ENCODE measurements at places on chromosomes 13 and 19. TPM values are rescaled to one million over a fixed set of nuclear protein-coding genes. Genes with fewer than 3 reads are reported as not detected.

GRCh38 chr13:60753641-60754040 lies 356.6 kb downstream of the TDRD3 start:
- DNase-seq, result no peak
- H3K27me3 ChIP-seq, result no peaks in the 10 kb centered on the region
- no peak overlapping the region for H3K4me3 ChIP-seq
- no peaks in the 10 kb centered on the region for H3K36me3 ChIP-seq

DNA sequence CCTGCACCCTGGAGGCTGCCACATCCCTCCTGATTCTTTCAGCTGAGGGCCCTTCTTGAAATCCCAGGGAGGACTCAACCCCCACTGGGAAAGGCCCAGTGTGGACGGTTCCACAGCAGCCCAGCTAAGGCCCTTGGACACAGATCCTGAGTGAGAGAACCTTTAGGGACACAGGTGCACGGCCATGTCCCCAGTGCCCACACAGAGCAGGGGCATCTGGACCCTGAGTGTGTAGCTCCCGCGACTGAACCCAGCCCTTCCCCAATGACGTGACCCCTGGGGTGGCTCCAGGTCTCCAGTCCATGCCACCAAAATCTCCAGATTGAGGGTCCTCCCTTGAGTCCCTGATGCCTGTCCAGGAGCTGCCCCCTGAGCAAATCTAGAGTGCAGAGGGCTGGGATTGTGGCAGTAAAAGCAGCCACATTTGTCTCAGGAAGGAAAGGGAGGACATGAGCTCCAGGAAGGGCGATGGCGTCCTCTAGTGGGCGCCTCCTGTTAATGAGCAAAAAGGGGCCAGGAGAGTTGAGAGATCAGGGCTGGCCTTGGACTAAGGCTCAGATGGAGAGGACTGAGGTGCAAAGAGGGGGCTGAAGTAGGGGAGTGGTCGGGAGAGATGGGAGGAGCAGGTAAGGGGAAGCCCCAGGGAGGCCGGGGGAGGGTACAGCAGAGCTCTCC lies 6.9 kb upstream of the CEACAM5 start:
- H3K36me3 ChIP-seq, result no peaks in the 10 kb centered on the region
- H3K4me1 ChIP-seq, result peaks cover 3% of the 10 kb centered on the region
- H3K27ac ChIP-seq, result no peak overlapping the region
- peak; percentile 53 for DNase-seq

The SULT2A1 gene
- total RNA-seq, result not detected

The CNFN gene
- not detected for total RNA-seq

The DCLK1 gene
- total RNA-seq, result not detected

- H3K4me3 ChIP-seq, result peak overlapping the region; percentile 87
- no peaks in the 10 kb centered on the region for H3K27me3 ChIP-seq
- peak; percentile 35 for DNase-seq
- H3K4me1 ChIP-seq, result peaks cover 36% of the 10 kb centered on the region
- peak overlapping the region; percentile 100 for H3K27ac ChIP-seq
Measured at GRCh38 chr19:13153569-13154240, 3.5 kb downstream of the IER2 start.
